ENCODE measurements at places on chromosomes 7 and 10.

DNA sequence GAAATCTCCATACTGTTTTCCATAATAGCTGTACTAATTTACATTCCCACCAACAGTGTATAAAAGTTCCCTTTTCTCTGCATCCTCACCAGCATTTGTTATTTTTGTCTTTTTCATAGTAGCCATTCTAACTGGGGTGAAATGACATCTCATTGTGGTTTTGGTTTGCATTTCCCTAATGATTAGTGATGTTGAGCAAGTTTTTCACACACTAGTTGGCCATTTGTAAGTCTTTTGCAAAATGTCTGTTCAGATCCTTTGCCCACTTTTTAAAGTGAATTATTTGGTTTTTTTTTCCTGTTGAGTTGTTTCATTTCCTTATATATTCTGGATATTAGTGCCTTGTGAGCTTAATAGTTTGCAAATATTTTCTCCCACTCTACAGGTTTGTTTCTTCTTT lies 101.0 kb upstream of the NFE2L3 start:
- DNase-seq: no peak

DNA sequence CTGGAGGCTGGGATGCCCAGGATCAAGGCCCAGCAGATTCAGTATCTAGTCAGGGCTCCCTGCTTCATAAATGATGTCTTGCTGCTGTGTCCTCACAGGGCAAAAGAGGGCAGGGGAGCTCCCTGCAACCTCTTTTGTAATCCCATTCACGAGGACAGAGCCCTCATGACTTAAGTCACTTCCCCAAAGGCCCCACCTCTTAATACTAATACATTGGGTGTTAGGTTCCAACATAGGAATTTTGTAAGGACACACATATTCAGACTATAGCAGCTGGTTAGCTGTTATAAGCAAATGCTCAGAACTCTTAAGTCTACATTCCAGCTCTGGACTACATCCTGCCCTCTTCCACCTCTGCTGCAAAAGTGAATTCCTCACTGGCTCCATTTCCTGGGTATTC lies 63.0 kb downstream of the VOPP1 start:
- no peak for DNase-seq

DNA sequence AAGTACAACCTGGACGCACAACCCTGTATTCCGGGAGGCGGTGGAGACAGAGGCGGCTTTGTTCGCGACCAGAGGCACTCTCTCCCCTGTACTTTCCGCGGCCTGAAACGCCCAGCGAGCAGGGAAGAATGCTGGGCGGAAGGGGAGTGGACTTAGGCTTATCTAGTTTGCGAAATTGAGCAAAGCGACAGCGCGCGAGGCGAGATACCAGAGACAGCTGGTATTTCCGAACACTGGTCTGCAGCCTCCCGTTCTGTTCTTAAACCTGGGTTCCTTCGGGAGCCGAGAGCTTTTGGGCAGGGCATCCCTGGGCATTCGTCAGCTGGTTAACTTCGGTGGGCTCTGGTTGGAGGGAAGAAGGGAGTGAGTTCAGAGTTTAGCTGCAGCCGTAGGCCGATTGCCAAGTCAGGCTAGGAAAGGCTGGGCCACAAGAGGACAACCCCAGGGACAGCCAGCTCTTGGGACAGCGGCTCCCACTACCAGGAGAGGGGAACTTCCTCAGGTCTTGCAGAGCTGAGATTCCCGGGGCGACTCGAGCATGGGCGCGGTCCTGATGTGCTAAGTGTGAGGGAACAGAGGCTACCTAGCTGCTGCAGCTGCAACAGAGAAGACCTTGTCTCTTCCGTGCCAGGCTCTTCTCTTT lies 3.9 kb downstream of the HMX3 start:
- DNase-seq: no peak

- no peak for DNase-seq
Observed at GRCh38 chr7:132456418-132456817, 119.9 kb downstream of the PLXNA4 start.

GRCh38 chr10:5070648-5071410 lies 23.4 kb upstream of the AKR1C3 start:
- DNase-seq: no peak

- DNase-seq: no peak
Observed at GRCh38 chr7:82469207-82469606, 25.6 kb upstream of the CACNA2D1 start.

GRCh38 chr7:93245525-93246432 lies 13.6 kb downstream of the VPS50 start:
- DNase-seq: no peak

DNA sequence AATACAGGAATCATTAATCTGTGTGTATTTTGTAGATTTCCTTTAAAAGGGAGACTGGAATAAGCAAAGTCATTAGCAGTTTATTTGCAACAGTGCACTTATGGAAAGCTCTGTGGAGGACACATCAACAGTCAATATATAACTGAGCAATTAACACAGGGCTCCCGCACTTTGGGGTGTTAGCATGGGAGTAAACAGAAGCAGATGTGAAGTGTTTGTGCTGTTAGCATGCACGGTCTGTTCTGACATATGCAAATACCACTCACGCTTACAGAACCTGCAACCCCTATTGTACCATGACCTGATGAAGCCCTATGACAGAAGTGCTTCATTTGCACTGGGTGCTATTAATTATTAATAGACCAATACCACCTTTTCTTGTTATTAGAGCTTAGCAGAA lies 118.9 kb downstream of the PPP1R3A start:
- DNase-seq: no peak

DNA sequence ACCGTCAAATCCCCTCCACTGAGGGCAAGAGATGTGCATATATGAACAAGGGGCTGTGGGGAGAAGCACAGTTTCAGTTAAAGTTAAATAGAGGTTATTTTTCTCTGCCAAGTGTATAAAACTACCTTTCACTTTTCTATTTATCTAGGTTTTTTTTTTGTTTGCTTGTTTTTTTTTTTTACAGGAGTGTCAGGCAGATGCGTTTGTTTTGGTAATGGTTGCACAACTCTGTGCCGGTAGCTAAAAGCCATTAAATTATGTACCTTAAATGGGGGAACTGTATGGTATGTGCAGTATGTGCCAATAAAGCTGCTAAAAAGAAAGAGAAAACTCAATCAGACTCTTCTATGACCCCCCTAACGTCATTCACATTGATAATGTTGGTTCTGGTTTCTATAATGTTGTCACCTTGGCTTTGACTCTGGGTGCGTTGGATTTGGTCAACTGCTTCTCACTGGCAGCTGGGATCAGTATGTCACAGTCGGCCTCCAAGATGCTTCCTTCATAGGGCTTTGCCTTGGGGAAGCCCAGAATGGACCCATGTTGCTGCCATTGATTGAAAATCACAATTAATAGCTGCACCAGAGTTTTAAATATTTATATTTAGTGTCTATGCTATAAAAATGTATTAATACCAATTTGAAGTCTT lies 34.2 kb downstream of the GLUD1 start:
- no peak for DNase-seq

Measured in stimulated activated CD8-positive, alpha-beta memory T cell treated with anti-CD3 and anti-CD28 coated beads, Interleukin-2, amount 100 ng/mL, for 1 hour (primary cell).